Naive thymus-derived CD4-positive, alpha-beta T cell (primary cell): ENCODE measurements at places on chromosomes 1 and 21.

DNA sequence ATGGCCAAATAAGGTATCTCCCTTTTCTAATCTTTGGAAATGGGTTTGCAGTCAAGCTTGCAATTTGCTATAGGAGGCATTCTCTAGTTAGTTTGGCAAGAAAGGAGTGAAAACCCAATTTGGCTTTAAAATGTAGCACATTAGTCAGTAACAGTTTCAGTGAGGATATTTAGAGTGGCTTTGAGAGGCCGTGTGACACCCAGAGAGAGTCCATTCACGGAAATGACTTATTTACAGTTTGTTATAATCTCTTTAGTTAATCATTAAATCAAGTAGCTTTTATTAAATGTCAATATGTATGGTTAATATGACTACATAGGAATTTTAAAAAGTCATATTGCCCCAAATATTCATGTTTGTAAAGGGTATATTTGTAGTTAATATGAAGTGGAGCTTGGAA, 9.6 kb downstream of the ZBTB18 start:
- no peak for DNase-seq

DNA sequence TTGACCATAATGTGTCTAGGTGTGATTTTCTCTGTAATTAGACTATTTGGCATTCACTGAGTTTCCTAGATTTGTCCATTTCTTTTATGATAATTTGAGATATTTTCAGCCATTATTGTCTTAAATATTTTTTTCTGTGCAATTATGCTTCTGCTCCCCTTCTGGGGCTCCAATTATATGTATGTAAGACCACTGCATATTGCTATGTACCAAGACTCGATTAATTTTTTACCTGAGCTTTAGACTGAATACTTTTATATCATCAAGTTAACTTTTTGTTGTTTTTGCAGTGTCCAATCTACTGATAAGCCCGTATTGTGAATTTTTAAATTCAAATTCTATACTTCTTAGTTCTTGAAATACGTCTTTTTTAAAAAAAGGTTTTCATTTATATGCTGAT, 5.1 kb upstream of the TAF1A start:
- no peak for DNase-seq

DNA sequence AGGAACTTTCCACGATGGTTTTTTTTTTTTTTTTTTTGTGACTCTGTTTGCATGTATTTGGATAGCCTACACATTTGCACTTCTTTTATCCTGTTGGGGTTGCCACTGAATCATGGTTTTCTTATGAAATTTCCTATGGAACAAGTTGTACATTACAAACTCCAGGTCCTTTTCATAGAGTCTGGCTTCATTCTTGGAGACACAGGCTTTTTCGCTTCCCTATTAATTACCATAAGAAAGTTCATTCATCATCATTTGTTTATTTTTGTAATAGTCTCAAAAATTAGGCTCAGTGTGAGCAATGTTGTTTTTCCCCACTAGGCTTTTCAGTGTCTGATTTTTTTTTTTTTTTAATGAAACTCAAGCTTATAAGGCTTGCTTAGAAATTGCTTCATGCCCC, 179.4 kb downstream of the FMN2 start:
- no peak for DNase-seq

DNA sequence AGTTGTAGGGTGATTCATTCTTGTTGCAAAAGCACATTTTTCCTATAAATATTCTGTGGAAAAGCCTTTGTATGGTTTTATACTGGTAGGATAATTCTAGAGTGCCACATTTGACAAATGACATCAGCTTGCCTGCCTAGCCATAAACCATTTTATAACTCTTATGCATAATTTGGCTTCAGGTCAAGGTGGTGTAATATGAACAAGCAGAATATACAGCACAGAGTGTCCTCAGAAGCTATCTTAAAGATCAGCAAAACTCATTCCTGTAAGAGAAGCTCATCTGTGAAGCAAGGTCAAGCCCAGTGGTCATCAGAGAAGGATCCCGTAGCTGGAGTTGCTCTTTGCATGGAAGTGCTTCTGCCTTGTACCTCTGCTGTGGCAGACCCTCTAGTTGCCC, 24.0 kb upstream of the C1orf21 start:
- no peak for DNase-seq

DNA sequence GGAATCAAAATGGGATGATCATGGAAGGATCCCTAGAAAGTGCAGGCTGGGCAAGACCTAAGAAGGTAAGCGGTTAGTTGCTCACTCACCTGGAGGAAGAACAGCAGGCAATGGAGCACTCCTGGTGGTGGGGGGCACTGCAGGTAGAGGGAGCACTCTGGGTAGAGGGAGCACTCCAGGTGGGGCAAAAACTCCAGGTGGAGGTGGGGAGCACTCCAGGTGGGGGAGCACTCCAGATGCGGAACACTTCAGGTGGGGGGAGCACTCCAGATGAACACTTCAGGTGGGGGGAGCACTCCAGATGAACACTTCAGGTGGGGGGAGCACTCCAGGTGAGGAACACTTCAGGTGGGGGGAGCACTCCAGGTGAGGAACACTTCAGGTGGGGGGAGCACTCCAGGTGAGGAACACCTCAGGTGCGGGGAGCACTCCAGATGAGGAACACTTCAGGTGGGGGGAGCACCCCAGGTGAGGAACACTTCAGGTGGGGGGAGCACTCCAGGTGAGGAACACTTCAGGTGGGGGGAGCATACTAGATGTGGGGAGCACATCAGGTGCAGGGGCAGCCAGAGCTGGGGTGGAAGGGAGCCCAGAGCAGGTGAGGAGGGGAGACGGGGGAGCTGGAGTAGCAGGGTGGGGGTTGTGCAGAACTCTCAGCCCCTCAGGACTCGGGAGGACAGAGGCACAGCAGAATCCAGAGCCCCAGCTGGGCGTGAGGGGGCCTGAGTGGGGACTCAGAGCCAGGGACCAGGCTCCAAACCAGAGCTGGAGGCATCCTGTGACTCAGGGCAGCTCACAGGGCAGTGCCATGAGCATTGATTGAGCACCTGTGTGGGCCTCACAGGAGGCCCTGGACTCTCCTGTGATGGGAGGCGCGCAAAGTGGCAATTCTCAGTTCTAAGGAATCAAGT, 37.7 kb upstream of the COL6A1 start:
- no peak for DNase-seq

DNA sequence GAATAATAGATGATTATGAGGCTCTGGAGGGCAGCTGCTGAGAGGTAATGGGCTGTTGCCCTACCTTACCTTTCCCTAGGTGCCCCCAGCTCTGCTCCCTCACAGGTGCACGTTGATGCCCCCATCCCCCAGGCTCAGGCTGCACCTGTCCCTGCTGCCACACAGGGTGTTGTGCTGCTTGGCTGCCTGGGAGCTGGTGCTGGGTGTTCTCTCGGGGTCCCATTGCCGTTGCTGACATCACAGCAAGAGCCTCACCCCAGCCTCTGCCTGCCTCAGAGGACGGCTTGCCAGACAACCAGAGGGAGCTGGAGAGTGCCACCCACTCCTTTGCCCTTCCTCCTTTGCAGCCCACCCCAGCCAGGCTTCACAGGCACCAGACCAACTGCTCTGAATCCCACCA, 31.4 kb upstream of the DMBX1 start:
- DNase-seq: no peak

GRCh38 chr1:226657895-226658545, 81.1 kb downstream of the ITPKB start:
- DNase-seq: no peak

DNA sequence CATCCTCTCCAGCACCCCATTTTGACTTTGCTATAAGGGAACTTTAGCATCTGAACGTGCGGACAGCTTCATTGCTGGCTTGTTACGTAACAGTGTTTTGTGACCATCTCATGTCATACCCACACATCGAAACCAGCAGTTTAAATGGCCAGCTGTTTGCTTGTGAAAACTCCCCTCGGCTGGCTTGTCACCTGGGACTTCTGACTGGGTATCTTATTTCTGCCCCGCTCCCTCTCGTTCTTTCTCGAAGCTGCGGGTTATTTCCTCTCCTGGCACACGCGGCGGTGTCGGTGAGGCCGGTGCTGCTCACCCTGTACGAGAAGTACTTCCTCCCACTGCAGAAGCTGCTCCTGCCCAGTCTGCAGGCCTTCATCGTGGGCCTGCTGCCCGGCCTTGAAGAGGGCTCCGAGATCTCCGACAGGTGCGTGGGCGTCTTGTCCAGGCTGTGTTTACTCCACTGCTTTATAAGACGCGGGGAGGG, 43.5 kb downstream of the DOP1B start:
- no peak for DNase-seq

GRCh38 chr1:235101558-235102258, 26.9 kb downstream of the TOMM20 start:
- DNase-seq: no peak

DNA sequence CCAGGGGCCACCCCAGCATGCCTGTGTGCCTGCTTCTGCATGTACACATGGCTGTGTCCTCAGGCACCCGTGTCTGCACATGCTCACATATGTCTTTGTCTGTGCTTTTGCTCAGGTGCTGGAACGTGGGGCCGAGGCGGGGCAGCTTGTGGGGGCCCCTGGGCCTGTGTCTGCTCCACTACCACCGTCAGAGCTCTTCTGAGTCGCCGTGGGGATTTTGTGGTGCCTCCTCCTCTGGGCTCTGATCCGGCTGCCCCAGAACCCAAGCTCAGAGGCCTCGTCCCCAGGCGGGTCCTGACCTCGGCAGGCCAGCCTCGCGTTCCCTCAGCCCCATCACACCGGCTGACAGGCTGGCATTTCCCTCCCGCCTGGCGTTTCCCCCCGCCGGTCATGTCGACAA, 104.6 kb upstream of the ACTRT2 start:
- DNase-seq: no peak

DNA sequence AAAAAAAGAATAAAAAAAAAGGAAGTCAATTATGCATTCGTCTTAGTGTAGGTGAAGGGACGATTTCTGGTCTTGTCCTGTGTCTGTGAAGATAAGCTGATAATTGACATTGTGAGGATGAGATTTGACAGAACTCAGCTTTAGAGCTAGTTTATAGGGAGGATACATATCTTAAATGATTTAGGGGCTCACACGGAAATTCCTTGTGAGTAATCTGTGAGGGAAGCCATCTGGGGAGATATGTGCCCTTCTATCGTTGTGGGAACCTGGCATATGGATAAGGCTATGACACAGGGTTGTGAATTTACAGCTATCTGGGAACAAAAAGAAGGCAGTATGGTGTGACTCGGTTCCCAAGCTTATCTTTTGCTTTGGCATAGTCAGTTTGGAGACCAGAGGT, 71.1 kb downstream of the RABGAP1L start:
- DNase-seq: no peak

DNA sequence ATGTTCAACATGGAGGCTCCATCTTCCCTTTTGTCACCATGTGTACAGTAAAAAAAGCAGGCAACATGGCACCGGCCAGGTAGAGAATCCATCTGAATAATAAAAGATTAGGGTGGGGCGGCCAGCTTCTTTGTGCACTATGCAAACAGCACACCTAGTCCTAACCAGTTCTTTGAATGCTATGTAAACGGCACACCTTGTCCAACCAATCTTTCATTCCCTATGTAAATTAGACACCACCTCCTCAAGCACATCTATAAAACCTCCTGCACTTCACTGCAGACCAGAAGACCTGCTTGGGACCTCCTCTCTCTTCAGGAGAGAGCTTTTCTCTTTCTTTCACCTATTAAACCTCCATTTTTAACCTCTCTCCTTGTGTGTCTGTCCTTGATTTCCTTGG, 28.2 kb downstream of the TFB2M start:
- no peak for DNase-seq

DNA sequence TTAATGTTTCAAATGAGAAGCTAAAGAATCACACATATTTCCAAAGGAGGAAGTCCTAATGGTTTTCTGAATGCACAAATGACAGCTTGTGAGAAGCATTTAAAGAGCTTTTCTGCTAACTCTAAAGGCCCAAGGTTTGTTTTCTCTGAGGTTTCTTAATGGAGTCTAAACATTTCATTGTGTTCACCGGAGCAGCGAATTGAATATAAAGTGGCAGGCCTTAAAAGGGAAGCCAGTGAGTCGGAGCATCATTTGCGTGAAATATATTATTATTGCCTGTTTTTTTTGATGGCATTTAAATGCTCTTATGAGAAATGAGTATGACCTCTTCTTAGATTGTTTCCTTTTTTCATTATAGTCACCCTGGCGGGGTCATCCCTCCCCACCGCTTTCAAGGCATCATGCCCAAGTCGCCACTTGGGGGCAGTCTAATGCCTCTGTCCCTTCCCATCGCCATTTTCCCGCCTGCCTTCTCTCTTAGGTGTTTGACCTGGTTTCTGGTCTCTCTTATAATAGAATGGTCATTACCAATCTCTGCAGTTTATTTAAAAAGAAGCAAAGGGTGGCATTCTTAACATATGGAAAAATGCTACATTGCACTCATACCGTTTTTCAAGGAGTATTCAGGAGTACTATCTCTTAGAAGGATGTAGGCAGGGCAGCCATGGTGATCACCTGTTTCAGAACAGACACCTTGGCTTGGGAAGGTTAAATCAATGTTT, 25.3 kb upstream of the OVAAL start:
- DNase-seq: peak; percentile 40

DNA sequence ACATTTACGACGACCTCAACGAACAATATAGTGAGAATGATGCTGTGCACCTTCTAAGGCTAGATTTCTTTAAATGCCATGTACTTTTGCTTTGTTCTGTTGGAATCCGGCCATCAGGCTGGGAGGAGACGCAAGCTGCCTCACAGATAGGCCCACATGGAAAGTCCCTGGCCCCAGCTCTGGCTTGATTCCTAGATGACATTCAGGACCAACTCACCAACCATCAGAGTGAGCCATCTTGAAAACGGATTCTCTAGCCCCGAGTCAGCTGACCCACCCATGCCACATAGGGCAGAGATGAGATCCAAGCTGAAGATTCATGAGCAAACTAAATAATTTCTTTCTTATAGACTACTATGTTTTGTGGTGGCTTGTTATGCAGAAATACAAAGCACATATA, 164.4 kb downstream of the ZNF281 start:
- no peak for DNase-seq

- no peak for DNase-seq
Observed at GRCh38 chr1:116743535-116743934, 10.7 kb upstream of the CD2 start.

- no peak for DNase-seq
Observed at GRCh38 chr1:114126261-114127095, 27.2 kb downstream of the SYT6 start.

DNA sequence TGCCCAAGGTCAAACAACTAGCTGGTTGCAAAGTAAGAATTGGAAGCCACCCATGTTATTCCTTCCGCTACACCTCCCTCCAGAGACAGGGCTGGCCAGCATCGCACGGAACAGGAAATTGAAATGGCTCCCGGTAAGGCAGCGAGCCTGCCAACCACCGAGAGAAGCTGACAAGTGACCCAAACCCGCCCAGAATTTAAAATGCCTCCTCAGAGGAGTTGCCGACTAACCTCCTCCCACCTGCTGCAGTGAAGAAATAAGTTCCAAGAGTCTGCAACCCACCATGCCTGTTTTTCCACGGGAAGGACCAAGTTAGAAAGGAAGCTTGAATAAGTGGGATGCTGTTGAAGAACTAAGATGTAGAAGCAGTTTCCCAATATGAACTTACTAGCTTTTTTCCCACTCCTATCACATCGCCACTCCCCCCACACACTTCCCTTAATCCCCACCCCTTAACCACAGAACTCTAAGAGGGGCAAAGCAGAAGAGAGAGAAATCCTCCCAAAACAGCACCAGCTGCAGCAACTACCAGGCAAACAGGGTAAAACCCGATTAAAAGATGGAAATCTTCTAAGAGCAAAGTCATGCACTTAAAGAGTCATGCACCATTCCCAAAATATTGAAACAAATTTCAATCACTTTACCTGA, 78.6 kb downstream of the TIAM1 start:
- no peak for DNase-seq

GRCh38 chr1:169931795-169932231, 38.1 kb upstream of the SCYL3 start:
- DNase-seq: no peak
